Right lobe of liver (tissue), 6 donors: ENCODE measurements at places on chromosomes 4 and X. TPM values are rescaled to one million over a fixed set of nuclear protein-coding genes. Genes with fewer than 3 reads are reported as not detected.

DNA sequence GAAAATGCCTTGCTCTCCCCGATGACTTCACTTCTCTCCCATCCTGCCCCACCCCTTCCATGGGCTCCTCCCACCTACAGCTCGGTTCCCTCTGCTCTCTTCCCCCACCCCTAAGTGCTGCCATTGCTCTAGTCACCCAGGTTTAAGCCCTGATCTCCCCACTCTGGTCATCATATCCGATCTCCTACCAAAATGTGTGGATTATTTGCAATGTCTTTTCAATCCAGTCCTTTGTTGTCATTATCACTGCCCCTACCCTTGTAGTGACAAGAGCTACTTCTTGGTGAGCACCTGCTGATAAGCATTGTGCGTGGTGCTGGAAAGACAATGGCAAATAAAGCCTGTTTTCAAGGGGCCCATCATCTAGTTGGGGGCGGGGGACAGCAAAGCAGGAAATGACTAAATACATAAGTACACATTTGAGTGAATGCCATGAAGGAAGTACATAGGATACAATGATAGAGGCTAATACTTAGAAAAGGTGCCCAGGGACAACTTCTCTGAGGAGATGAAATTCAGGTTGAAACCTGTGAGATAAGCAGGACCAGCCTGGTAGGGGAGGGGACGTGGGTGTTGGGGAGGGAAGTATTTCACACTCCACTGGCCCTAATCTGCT is 63.8 kb downstream of the DLG3 start:
- no peaks in the 10 kb centered on the region for H3K36me3 ChIP-seq
- H3K4me3 ChIP-seq, result no peak overlapping the region
- no peak for DNase-seq
- no peak overlapping the region for H3K27ac ChIP-seq

DNA sequence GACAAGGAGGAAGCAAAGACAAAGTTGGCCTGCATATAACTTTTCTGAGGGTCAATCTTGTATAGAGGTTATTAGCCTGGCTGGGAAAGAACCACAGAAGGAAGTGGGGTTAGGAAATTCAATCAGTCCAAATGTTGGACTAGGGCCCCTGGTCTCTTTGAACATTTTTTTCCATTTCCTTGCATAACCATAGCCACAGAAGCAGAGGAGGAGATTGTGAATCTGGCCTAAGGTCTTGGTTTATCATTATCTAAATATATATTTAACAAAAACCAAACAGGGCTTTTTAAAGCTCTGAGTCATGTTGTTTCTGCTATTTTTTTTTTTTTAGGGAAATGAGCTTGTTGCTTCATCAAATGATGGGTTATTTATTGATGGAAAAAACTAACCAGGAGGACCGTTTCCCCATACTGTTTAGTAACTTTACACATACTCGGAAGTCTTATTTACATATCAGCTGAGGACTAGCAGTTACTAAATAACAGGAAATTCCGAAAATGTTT is 97.7 kb upstream of the ACSL4 start:
- DNase-seq, result no peak
- no peaks in the 10 kb centered on the region for H3K36me3 ChIP-seq
- no peaks in the 10 kb centered on the region for H3K27me3 ChIP-seq
- no peak overlapping the region for H3K4me3 ChIP-seq
- H3K4me1 ChIP-seq, result peaks cover 14% of the 10 kb centered on the region

DNA sequence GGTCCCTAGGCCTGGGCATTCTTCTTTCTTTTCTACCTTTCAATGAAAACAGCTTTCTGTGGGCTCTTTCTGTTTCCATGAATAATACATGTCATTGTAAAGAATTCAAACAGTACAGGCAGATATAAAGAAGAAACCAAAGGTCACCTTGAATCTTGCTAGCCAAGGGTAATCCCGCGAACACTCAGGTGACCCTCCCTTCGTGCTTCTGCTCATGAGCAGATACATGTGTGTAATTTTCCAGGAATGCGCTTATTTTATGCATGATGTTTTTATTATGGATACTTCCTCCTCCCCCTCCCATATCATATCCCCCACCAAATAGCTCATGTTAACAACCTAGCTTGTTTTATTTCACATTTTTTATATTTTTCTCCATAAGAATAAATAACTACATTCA is 9.6 kb upstream of the JAKMIP1 start:
- H3K4me1 ChIP-seq, result no peaks in the 10 kb centered on the region
- DNase-seq, result no peak
- H3K4me3 ChIP-seq, result no peak overlapping the region
- H3K27ac ChIP-seq, result no peak overlapping the region
- H3K27me3 ChIP-seq, result no peaks in the 10 kb centered on the region
- H3K36me3 ChIP-seq, result no peaks in the 10 kb centered on the region

DNA sequence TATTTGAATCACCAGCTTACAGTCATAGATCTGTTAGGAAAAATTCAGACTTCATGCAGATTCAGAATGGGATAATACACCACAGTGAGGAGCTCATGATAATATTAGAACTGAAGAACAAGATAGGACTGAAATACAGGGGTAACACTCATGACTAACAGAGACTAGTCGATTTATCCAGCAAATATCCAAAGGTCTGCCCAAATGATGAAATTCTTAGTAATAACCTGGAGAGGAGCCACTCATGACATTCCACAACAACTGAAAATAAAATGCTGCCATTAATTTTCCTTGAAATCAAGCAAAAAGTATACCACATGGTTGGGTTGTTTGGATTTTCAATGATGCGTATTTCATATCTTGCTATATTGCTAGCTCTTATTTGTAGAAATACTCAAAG is 903.7 kb upstream of the ADGRL3 start:
- no peak overlapping the region for H3K27ac ChIP-seq
- H3K4me1 ChIP-seq, result no peaks in the 10 kb centered on the region
- no peak overlapping the region for H3K4me3 ChIP-seq
- H3K36me3 ChIP-seq, result no peaks in the 10 kb centered on the region
- H3K27me3 ChIP-seq, result no peaks in the 10 kb centered on the region

- no peaks in the 10 kb centered on the region for H3K36me3 ChIP-seq
- no peak for DNase-seq
- H3K27ac ChIP-seq, result no peak overlapping the region
- H3K27me3 ChIP-seq, result no peaks in the 10 kb centered on the region
These were observed 58.0 kb downstream of the FBXO8 start for GRCh38 chr4:174225349-174226049.

DNA sequence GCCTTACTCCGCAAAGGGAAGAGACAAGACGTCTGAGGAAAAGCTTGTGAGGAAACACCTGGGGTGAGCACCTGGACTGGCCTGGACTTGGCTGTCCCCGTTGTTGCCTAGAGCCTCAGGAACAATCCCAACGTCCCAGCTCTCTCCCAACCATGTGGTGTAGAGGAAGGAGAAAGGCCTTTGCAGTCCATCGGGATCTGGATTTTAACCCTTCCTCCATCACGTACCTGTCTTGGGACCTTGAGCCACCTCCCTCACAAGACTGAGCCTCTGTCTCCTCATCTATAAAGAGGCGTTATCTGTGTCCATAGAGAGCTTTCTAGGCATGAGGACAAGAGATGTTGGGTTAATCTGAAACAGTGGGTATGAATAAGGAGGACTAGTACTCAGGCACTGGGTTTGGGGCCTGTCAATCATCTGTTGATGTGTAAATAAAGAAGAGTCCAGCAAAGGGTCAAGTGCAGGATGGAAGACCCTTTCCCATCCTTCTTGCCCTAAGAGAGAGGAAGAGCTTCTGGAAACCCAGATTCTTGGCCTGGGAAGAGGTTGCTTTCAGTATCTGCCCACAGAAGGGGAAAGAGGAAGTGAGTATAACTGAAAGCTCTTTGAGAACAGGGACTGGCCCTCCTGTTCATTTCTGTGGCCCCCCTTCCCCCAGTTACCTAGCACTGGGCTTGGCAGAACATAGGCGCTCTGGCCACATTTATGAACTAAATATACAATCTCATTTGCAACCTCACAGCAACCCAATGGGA is 137.1 kb downstream of the PJA1 start:
- H3K4me1 ChIP-seq, result no peaks in the 10 kb centered on the region
- H3K4me3 ChIP-seq, result no peak overlapping the region
- no peak overlapping the region for H3K27ac ChIP-seq
- no peaks in the 10 kb centered on the region for H3K36me3 ChIP-seq

- H3K27me3 ChIP-seq, result no peaks in the 10 kb centered on the region
- H3K4me1 ChIP-seq, result no peaks in the 10 kb centered on the region
- H3K27ac ChIP-seq, result no peak overlapping the region
- no peak overlapping the region for H3K4me3 ChIP-seq
- H3K36me3 ChIP-seq, result no peaks in the 10 kb centered on the region
These were observed 95.8 kb upstream of the TET2 start for GRCh38 chr4:105050896-105051295.

The FAM13A gene
- total RNA-seq, result 59.0 TPM

The USP26 gene
- total RNA-seq, result not detected

The FNIP2 gene
- 67.1 TPM for total RNA-seq

The MID1 gene
- total RNA-seq, result 7.6 TPM

The TBCK gene
- total RNA-seq, result 16.0 TPM

The ARR3 gene
- total RNA-seq, result not detected

The GAGE1 gene
- total RNA-seq, result not detected

The NEUROG2 gene
- not detected for total RNA-seq
